ENCODE measurements at places on chromosomes 12 and 14.

- H3K36me3 ChIP-seq, result no peaks in the 10 kb centered on the region
- no peak for DNase-seq
- no peak overlapping the region for H3K27ac ChIP-seq
- peaks cover 3% of the 10 kb centered on the region for H3K4me1 ChIP-seq
- no peaks in the 10 kb centered on the region for H3K27me3 ChIP-seq
Measured at GRCh38 chr14:75864352-75864751, 117.4 kb downstream of the TGFB3 start.

DNA sequence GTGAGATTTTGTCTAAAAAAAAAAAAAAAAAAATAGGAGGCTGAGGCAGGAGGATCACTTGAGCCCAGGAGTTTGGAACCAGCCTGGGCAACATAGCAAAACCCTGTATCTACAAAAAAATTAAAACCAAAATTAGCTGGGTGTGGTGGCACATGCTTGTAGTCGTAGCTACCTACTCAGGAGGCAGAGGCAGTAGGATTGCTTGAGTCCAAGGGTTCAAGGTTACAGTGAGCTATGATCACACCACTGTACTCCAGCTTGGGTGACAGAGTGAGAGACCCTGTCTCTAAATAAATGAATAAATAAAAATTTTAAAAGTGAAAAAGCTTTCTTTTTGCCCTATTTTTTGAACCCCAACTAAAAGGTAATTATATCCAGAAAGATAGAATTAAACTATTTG, 113.6 kb downstream of the PEBP1 start:
- H3K36me3 ChIP-seq, result no peaks in the 10 kb centered on the region
- no peak overlapping the region for H3K27ac ChIP-seq
- no peaks in the 10 kb centered on the region for H3K27me3 ChIP-seq
- no peak overlapping the region for H3K4me3 ChIP-seq
- H3K4me1 ChIP-seq, result no peaks in the 10 kb centered on the region

GRCh38 chr12:83462419-83462818, 775.7 kb downstream of the TMTC2 start:
- no peaks in the 10 kb centered on the region for H3K4me1 ChIP-seq
- H3K27ac ChIP-seq, result no peak overlapping the region
- no peaks in the 10 kb centered on the region for H3K27me3 ChIP-seq
- no peaks in the 10 kb centered on the region for H3K36me3 ChIP-seq

DNA sequence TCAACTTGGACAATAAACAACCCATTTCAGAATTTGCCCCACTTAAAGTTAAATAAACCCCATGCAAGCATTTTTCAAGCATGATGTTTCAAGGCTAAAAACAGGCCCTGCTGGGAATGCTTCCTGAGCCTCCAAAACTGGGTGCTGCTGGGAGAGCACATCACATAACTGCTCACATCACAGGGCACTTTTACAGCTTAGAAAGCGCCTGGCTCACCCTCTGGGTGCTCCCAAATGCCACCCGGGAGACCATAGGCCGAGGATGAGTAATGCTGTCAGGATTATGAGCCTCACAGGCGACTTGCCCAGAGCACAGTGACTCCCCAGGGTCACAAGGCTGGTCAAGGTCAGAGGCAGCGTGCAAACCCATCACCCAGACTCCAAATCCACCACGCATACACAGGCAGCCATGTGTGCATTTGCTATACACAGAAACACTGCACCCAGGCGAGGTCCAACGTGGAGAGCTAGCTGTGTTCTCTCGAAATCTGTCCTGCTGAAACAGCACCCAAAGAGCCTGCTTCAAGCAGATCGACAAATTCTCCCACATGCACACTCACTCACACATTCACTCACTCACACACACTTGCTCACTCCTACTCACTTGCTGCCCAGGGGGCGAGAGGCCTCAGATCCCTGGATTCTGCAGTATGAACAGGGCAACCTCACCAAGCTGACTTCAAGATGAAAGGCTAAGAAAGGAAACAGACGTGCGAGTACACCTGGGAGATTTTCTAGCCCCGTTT, 58.7 kb downstream of the ITPK1 start:
- no peak overlapping the region for H3K4me3 ChIP-seq
- DNase-seq, result no peak
- peaks cover 5% of the 10 kb centered on the region for H3K36me3 ChIP-seq
- peak overlapping the region; percentile 64 for H3K27ac ChIP-seq
- no peaks in the 10 kb centered on the region for H3K27me3 ChIP-seq

GRCh38 chr14:85531141-85531586, 1.2 kb downstream of the FLRT2 start:
- H3K4me3 ChIP-seq, result peak overlapping the region; percentile 46
- H3K4me1 ChIP-seq, result peaks cover 14% of the 10 kb centered on the region
- peak overlapping the region; percentile 79 for H3K27ac ChIP-seq
- no peaks in the 10 kb centered on the region for H3K36me3 ChIP-seq
- H3K27me3 ChIP-seq, result no peaks in the 10 kb centered on the region

DNA sequence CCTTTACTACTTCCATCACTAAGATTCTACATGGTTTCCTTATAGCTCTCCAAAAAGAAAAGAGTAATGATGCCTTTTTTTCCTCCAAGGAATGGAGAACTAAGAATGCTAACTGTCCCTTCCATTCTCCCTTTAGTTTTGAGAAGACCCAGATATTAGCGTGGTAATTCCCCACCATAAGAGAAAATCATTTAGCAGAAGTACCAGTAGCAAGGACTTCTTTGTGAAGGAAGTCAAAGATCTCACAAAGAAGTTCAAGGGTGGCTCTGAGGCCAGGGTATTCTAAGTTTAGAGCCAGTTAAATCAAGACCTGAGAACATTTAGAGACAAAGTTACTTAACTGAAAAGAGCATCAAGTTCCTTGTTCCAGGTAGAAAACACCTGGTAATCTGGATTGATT, 7.3 kb downstream of the USP15 start:
- no peaks in the 10 kb centered on the region for H3K36me3 ChIP-seq
- H3K27ac ChIP-seq, result no peak overlapping the region
- DNase-seq, result no peak
- no peaks in the 10 kb centered on the region for H3K27me3 ChIP-seq

GRCh38 chr14:101554991-101555668, 6.2 kb upstream of the DIO3 start:
- H3K4me1 ChIP-seq, result peaks cover 44% of the 10 kb centered on the region
- DNase-seq, result no peak
- H3K4me3 ChIP-seq, result no peak overlapping the region
- no peaks in the 10 kb centered on the region for H3K36me3 ChIP-seq
- no peak overlapping the region for H3K27ac ChIP-seq

GRCh38 chr12:79973801-79974200, 38.9 kb upstream of the PPP1R12A start:
- no peaks in the 10 kb centered on the region for H3K27me3 ChIP-seq
- H3K36me3 ChIP-seq, result no peaks in the 10 kb centered on the region
- no peaks in the 10 kb centered on the region for H3K4me1 ChIP-seq
- no peak overlapping the region for H3K4me3 ChIP-seq

- no peaks in the 10 kb centered on the region for H3K4me1 ChIP-seq
- H3K27me3 ChIP-seq, result no peaks in the 10 kb centered on the region
- H3K4me3 ChIP-seq, result no peak overlapping the region
- no peak overlapping the region for H3K27ac ChIP-seq
Measured at GRCh38 chr12:91687052-91688017, 458.3 kb downstream of the BTG1 start.

DNA sequence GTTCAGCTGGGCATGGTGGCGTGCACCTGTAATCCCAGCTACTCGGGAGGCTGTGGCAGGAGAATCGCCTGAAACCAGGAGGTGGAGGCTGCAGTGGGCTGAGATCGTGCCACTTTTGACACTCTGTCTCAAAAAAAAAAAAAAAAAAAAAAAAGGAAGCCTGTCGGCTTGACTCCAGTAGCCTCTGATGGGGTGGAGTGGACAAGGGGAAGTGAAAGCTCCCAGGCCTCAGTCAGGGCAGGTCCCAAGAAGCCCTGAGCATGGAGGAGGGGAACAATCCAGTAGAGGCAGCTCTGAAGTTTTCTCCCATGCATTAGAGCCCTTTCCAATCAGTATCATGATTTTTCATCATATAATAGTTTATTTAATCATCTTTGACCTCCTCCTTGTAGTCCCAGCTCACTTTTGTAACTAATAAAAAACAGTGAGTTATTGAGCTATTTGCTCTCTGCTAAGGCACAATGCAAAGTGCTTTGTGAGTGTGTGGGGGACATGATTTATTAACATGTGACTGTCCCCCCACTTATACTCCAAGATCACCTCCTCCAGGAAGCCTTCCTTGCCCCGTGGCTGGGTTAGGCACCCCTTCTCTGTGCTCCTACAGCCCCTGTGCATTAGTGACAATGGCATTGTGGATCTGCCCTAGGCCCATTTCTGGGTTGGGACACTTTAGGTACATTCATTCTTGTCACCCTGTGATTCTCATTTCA, 4.7 kb upstream of the SSH1 start:
- H3K36me3 ChIP-seq, result no peaks in the 10 kb centered on the region
- no peak overlapping the region for H3K27ac ChIP-seq
- no peaks in the 10 kb centered on the region for H3K27me3 ChIP-seq
- no peak for DNase-seq
- no peak overlapping the region for H3K4me3 ChIP-seq

GRCh38 chr12:52004042-52004648, 2.6 kb upstream of the TAMALIN start:
- H3K27ac ChIP-seq, result no peak overlapping the region
- no peaks in the 10 kb centered on the region for H3K36me3 ChIP-seq
- H3K27me3 ChIP-seq, result no peaks in the 10 kb centered on the region

- no peaks in the 10 kb centered on the region for H3K27me3 ChIP-seq
- no peak for DNase-seq
- no peaks in the 10 kb centered on the region for H3K36me3 ChIP-seq
- no peak overlapping the region for H3K27ac ChIP-seq
Measured at GRCh38 chr14:60963761-60964160, 17.1 kb downstream of the TRMT5 start.

- no peak overlapping the region for H3K27ac ChIP-seq
- no peaks in the 10 kb centered on the region for H3K27me3 ChIP-seq
- DNase-seq, result no peak
- no peaks in the 10 kb centered on the region for H3K4me1 ChIP-seq
- no peaks in the 10 kb centered on the region for H3K36me3 ChIP-seq
Measured at GRCh38 chr12:48580831-48581230, 11.0 kb upstream of the LALBA start.

DNA sequence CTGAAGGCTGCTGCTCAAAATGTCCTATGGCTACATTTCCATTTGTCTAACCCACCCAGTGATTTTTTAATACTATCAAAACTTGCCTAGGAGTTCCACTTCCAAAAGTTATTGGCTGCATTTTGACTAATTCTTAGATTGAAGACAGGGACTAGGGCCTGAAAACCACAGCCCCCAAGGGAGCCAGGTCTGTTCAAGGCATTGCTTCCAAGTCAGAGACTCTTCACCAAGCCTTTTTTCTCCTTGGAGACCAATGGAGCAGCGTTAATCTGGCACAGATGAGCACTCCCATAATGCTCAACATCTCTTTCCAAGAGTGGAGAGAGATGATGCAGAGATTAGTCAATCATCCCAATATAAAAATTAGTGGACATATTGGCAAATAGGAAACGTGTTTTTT, 112.5 kb upstream of the HIF1A start:
- H3K27me3 ChIP-seq, result no peaks in the 10 kb centered on the region
- no peak for DNase-seq
- no peak overlapping the region for H3K4me3 ChIP-seq
- peaks cover 25% of the 10 kb centered on the region for H3K4me1 ChIP-seq

- H3K4me3 ChIP-seq, result no peak overlapping the region
- peaks cover 8% of the 10 kb centered on the region for H3K4me1 ChIP-seq
- no peak overlapping the region for H3K27ac ChIP-seq
- DNase-seq, result no peak
- no peaks in the 10 kb centered on the region for H3K27me3 ChIP-seq
- peaks cover 65% of the 10 kb centered on the region for H3K36me3 ChIP-seq
Measured at GRCh38 chr14:24289649-24290280, 9.8 kb downstream of the DHRS1 start.

DNA sequence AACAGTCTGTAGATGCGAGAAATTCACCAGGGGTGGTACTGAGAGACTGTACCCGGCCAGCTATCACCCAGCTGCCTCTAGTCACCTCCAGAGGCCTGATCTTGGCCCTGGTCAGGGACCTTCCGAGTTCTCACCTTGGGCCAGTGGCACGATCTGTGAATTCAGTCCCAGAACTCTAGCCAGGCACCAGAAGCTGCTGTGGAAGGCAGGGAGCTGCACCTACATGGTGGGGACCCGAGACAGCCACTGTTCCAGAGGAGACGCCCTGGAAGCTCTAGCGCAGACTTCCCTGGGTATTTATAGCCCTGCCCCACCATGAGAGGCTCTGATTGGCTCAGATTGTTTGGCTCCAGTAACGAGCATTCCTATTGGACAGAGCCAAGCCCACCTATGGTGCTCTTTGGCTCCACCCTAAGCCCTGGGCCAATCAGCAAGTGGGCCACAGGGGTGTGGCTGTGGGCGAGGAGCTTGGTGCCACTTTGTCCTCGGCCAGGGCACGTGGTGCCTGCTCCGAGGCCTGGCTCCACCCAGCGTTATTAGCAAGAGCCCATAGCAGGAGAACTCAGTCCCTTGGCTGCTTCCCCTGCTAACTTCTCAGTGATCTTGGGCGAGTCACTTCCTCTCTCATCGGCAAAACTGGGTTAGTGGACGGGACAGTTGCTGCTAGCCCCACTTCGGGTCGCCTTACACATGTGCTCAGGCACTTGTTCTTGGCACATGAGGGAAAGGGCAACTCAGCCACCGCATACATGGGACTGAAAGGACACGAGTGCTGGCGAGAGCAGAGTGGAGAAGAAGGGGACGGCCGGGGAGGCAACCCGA, 89.0 kb upstream of the BCL11B start:
- peaks cover 5% of the 10 kb centered on the region for H3K27me3 ChIP-seq
- H3K36me3 ChIP-seq, result no peaks in the 10 kb centered on the region
- no peak overlapping the region for H3K27ac ChIP-seq
- no peaks in the 10 kb centered on the region for H3K4me1 ChIP-seq
- no peak for DNase-seq

GRCh38 chr14:55915456-55915855, 202.8 kb upstream of the PELI2 start:
- H3K27me3 ChIP-seq, result no peaks in the 10 kb centered on the region
- H3K36me3 ChIP-seq, result no peaks in the 10 kb centered on the region
- H3K27ac ChIP-seq, result no peak overlapping the region
- H3K4me1 ChIP-seq, result no peaks in the 10 kb centered on the region
- DNase-seq, result no peak

DNA sequence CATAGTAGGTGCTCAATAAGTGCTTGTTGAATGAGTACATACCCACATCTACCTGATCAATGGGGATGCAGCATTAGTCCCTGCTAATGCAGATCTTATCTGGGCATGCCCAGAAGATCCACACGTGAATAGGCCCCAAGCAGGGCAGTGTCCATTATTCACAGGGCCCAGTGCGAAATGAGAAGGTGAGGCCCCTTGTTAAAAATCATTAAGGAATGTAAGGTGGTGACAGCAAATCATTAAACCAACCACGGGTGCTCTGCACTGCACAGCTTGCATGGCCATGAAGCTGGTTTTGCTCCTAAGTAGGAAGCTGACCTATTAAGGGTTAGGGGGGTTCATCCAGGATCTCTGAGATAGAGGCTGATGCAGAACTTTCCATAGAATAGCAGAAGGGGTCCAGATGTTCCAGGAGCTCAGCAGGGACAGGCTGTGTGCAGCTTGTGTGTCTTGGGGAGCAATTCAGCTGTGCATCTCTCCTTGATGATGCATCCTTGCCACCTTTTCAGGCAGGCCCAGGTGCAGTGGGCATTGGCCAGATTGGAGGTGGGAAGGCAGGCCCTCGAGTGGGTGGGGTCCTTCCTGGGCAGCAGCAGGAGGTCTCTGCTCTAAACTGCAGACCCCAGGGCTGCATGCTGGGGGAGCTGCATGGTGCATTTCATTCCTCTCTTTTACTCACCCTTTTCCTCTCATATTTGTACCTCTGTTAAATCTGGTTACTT, 231.3 kb upstream of the PWP1 start:
- H3K27me3 ChIP-seq, result no peaks in the 10 kb centered on the region
- no peak for DNase-seq
- H3K27ac ChIP-seq, result no peak overlapping the region
- H3K36me3 ChIP-seq, result no peaks in the 10 kb centered on the region

Measured in esophagus squamous epithelium (tissue), 5 donors.